ENCODE measurements at places on chromosomes 12 and 14.

- DNase-seq: no peak
Measured at GRCh38 chr12:86838711-86839110, 582.5 kb upstream of the MGAT4C start.

DNA sequence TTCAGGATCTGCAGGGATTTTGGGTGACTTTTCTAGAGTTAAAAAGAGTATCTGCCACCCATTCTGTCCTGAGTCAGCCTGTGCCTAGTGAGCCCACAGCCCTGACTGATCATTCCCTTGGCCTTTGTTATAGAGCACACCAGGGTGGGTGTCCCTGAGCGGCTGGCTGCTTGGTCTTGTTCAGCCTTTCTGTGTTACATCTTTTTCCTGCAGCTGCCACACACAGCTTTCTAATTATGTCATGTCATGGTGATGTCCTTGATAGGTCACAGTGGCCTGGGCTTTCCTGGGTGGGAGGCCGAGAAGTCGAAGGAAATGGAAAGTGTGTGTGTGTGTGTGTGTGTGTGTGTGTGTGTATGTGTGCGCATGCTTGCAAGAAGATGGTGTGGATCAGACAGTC lies 293.2 kb upstream of the CRY1 start:
- DNase-seq: no peak

DNA sequence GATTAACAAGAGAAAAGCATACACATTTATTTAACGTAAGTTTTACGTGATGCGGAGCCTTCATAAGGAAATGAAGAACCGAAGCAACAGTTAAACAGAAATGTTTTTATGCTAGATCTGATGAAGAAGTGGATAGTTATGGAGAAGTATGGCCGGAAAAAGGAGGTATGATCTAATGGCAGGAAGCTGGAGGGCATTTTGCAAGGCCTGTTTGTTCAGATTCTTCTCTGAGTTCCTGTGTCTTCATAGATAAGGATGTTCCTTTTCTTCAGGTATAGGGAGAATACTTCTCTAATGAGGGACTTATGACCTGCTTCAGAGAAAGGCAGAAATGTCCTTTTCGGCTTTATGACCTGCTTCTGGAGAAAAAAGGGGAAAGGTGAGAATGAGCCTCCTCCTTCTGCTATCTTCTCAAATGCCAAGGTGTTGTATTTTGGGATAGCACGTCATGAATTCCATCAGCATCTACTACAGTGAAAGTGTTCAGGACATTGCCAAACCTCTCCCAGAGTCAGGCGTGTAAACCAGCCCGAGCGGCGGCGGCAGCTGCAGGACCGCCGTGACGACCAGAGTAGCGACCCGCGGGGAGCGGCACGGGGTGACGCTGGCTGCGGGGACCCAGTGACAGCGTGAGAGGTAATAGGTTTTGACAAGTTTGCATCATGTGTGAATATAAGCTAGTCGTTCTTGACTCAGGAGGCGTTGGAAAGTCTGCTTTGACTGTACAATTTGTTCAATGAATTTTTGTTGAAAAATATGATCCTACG lies 33.7 kb upstream of the SGPP1 start:
- no peak for DNase-seq

- no peak for DNase-seq
Measured at GRCh38 chr14:81067156-81067555, 111.7 kb downstream of the TSHR start.

DNA sequence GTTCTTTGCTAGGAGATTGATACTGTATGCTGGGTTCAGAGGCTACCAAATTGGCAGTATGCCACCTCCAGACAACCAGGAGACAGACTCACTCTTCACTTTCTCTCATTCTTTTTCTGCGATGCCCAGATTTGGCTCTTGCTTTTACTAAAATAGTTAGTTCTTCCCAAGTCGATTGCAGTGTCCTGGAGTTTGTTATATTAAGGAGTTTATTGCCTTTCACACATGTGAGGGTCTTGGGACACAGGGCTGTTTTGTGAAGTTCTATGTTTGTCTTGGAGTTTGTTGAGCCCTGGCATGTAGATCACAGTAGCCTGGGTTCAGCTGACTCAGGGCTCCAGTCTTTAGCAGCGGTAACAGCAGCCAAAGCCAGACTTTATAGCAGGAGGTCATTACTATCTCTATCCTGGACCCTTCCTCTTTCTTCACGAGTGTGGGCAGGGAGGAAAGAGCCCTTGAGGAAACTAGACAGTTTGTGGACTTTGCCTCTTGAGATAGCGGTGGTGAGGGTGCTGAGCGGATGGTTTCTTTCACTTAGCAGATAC lies 1.6 kb downstream of the MLEC start:
- no peak for DNase-seq

GRCh38 chr14:88243946-88244345 lies 79.1 kb downstream of the KCNK10 start:
- DNase-seq: no peak

- DNase-seq: no peak
Measured at GRCh38 chr14:90383731-90384542, 12.9 kb upstream of the CALM1 start.

DNA sequence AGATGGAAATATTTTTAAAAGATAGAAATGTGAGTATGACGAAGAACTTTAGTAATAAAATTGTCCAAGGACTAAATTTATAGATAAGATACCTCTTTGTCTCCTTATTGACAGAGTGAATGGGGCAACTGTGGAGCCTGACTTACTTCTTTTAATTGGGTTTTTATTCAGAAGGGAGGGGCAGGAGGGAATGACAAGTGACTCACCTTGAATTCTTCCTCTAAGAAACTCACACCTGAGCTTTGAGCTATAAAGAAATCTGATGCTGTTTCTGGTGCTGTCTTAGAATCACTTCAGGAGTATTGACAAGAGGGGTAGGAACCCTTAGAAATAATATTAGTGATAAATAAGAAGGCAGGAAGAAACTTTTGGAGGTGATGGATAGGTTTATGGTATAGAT lies 951 bp downstream of the NR1H4 start:
- DNase-seq: no peak

- no peak for DNase-seq
Measured at GRCh38 chr12:81208187-81208911, 130.5 kb downstream of the ACSS3 start.

DNA sequence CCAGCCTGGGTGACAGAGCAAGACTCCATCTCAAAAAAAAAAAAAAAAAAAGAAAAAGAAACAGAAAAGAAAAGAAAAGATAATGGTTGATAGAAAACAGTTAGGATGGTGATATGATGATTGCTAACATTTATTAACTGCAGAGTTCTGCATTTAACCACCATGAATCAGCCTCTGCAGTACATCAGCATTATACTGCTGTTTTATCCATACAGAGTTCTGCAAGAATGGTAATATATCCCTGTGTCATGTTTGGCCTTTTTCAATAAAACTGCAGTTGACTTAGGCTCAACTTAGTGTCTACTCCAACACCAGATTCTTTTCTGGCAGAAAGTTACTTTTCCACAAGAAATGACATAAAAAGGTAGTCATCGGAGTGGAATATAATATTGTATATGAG lies 62.6 kb downstream of the DUSP6 start:
- no peak for DNase-seq

DNA sequence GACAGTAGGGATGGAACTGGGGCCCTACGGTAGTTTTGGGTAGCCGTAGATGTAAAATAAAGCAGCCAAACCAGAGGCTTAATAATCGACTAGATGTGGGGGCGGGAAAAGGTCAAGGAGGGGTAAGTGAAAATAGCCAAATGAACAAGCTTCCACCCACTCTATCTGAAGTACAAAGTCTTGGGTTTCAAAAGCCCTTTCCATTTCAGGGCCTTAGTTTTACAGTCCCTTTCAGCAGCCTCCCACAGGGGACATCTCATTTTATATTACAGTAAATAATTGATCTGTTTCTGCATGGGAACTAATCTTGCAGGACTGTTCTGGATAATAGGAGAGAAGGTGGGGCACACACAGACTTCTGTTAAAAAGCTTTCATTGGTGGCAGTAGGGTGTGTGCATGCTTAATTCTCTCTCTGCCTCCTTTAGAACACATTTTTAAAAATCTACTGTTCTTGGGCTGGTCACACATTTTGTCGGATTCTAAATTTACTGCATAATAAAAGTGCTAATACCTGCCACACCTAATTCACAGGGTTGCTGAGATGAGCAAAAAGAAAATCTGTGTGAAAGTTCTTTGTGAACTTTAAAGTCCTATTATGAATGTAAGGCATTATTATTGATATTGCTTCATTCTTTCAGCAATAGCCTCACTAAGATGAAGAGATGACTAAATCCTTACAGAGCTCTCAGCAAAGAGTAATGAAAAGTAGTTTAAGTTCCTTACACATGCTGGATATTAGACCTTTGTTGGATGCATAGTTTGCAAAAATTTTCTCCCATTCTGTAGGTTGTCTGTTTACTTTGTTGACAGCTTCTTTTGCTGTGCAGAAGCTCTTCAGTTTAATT lies 104.6 kb downstream of the ITPR2 start:
- no peak for DNase-seq

GRCh38 chr12:6771091-6771495 lies 1.2 kb upstream of the LAG3 start:
- DNase-seq: no peak

- no peak for DNase-seq
Measured at GRCh38 chr14:105419195-105420091, at the start of gene MTA1. Gene MTA1 (plus strand): TSS chr14:105419827. CDS start chr14:105420036, 209 bp downstream.

GRCh38 chr14:89575386-89576061 lies 158.5 kb upstream of the FOXN3 start:
- DNase-seq: no peak

Measured in HS-5 (cell line).